ENCODE measurements at places on chromosomes 2 and 18. TPM values are rescaled to one million over a fixed set of nuclear protein-coding genes. Genes with fewer than 3 reads are reported as not detected.

SCN3A gene
- 1.4 TPM for total RNA-seq

SOX11 gene
- 4.7 TPM for total RNA-seq

KIAA2012 gene
- under 0.01 TPM for total RNA-seq

PJVK gene
- 0.72 TPM for total RNA-seq

MEP1B gene
- total RNA-seq: not detected

UCN gene
- total RNA-seq: not detected

PAX3 gene
- not detected for total RNA-seq

GALNT13 gene
- not detected for total RNA-seq

AFF3 gene
- 13.9 TPM for total RNA-seq

SNED1 gene
- 1.1 TPM for total RNA-seq

EMILIN1 gene
- total RNA-seq: 26.5 TPM

SPEG gene
- 7.8 TPM for total RNA-seq

IGFBP2 gene
- total RNA-seq: 33.5 TPM

NMUR1 gene
- total RNA-seq: not detected

BMP10 gene
- not detected for total RNA-seq

ATP9B gene
- total RNA-seq: 11.5 TPM

SLC35G4 gene
- total RNA-seq: not detected

TPGS2 gene
- 151 TPM for total RNA-seq

MFSD6 gene
- total RNA-seq: 8.1 TPM

RMND5A gene
- 17.8 TPM for total RNA-seq

CRYBA2 gene
- not detected for total RNA-seq

IL1RL1 gene
- total RNA-seq: under 0.01 TPM

Data from IMR-90 (cell line).